Hepatic stellate cell (primary cell): ENCODE measurements at places on chromosomes 12 and 14.

DNA sequence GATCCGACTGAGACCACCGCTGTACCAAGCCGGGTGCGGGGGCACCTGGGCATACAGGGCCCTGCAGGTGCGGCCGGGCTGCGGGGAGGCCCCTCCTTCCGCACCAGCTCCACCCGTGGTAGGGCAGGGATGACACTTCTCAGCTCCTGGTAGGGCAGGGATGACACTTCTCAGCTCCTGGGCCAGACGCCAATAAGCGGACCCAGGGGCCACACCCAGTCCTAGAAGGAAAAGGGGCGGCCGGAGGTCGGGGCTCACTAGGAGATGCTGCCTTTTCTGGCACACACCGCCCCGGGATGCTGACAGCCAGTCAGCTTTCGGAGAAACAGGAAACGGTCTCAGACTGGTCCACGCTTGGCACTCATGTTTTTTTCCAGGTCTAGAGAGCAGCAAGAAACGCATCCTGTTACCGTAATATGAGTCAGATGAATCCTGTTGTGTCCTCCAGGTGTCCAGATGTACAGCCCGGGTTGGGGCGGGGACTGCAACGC is 34.8 kb downstream of the NFKBIA start:
- DNase-seq = no peak

DNA sequence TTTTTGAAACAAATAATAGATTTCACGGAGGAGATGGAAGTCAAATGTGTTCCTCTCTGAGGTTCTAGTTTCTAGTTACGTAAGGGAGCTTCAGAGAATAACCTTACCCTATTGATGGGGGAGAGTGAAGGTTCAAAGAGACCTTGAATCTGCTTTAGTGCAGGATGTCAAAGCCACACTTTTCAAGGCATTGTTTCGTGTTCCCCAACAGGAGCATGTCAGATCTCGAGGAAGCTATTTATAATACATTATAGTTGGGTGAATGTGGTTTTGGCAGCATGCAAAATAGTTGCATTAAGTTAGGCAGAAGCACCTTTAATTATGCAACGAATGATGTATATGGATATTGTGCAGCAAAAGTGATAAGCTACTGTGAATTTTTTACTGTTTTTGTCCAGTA is 614.9 kb downstream of the SLC16A7 start:
- DNase-seq = no peak

DNA sequence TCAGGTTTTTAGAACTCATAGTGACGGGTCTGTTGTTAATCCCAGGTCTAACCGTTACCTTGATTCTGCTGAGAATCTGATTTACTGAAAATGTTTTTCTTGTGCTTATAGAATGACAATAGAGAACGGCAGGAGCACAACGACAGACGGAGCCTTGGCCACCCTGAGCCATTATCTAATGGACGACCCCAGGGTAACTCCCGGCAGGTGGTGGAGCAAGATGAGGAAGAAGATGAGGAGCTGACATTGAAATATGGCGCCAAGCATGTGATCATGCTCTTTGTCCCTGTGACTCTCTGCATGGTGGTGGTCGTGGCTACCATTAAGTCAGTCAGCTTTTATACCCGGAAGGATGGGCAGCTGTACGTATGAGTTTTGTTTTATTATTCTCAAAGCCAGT is 34.4 kb downstream of the PSEN1 start:
- no peak for DNase-seq

DNA sequence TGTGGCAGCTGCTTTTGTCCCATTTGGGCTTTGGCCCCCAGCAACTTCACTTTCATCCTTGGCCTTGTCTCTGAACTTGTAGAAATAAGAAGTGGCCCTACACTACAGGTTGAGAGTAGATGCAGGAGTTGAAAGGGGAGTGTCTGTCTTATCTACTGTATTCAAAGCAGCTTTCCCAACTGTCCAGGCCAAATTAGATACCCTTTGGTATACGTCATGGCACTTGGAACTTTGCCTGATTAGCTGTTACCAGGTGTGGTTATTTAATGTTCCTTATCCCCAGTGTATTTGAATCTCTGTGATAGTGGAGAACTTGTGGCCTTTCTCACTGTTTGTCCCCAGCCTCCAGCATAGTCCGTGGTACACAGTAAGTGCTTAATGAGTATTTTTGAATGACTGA is 33.5 kb downstream of the SUDS3 start:
- no peak for DNase-seq
